Epithelial cell of alveolus of lung (primary cell): ENCODE measurements at places on chromosomes 7 and 10. TPM values are rescaled to one million over a fixed set of nuclear protein-coding genes. Genes with fewer than 3 reads are reported as not detected.

The LGI1 gene
- not detected in 2 replicates for total RNA-seq

The HOXA1 gene
- total RNA-seq, result 1.4 and 3.9 TPM in 2 replicates

The MYO1G gene
- total RNA-seq, result 0.13 and 0.56 TPM in 2 replicates

The NEUROD6 gene
- total RNA-seq, result not detected in 2 replicates

The KEL gene
- not detected in 2 replicates for total RNA-seq
